NCI-H748 treated with DMSO at 0.1 percent for 48 hours (cell line): ENCODE measurements at places on chromosomes 11 and 22.

DNA sequence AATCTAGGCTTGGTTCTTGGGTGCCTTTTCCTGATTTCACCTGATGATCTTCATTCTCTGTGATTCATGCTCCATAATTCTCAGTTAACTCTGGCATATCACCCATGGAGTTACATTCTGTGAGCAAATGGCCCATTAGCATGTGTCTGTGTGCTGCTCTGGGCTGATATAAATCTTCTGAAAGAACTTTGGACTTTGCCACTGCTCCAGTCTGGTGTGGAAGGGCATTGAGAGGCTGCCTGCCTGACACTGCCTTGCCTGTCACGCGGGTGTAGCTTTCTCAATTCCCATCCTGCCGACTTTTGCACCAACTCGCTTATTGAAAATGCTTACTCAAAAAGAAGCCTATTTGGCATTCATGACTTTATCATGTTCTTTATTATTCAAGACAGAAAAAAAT is 42.2 kb downstream of the FAT3 start:
- DNase-seq, result no peak

GRCh38 chr11:34907934-34908593 is 8.1 kb downstream of the APIP start:
- DNase-seq, result no peak

GRCh38 chr11:86916330-86916729 is 38.9 kb downstream of the FZD4 start:
- DNase-seq, result no peak

GRCh38 chr11:123091506-123091905 is 29.6 kb upstream of the HSPA8 start:
- no peak for DNase-seq

GRCh38 chr11:86218125-86219084 is 26.1 kb upstream of the EED start:
- peak; percentile 36 for DNase-seq

- DNase-seq, result peak; percentile 83
These were observed 75.0 kb downstream of the JRKL start for GRCh38 chr11:96464700-96465307.

GRCh38 chr11:63764679-63765647 is 3.6 kb downstream of the ZFTA start:
- DNase-seq, result no peak

DNA sequence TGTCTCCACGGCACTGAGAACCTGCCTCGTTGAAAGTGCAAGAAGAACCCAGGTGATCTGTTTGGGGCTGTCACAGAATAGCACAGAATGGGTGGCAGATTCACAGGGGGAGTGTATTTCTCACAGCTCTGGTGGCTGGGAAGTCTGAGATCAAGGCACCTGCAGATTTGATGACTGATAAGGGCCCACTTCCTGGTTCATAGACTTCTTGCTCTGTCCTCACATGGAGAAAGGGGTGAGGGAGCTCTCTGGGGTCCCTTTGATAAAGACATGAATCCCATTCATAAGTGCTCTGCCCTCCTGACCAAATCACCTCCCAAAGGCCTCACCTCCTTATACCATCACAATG is 198.5 kb upstream of the SORL1-AS1 start:
- no peak for DNase-seq

- no peak for DNase-seq
These were observed 41.9 kb upstream of the KIRREL3 start for GRCh38 chr11:127042445-127042844.

- DNase-seq, result no peak
These were observed 487.0 kb downstream of the TBC1D22A start for GRCh38 chr22:47249370-47249928.

- DNase-seq, result no peak
These were observed 148.9 kb upstream of the CADM1 start for GRCh38 chr11:115653076-115653475.

DNA sequence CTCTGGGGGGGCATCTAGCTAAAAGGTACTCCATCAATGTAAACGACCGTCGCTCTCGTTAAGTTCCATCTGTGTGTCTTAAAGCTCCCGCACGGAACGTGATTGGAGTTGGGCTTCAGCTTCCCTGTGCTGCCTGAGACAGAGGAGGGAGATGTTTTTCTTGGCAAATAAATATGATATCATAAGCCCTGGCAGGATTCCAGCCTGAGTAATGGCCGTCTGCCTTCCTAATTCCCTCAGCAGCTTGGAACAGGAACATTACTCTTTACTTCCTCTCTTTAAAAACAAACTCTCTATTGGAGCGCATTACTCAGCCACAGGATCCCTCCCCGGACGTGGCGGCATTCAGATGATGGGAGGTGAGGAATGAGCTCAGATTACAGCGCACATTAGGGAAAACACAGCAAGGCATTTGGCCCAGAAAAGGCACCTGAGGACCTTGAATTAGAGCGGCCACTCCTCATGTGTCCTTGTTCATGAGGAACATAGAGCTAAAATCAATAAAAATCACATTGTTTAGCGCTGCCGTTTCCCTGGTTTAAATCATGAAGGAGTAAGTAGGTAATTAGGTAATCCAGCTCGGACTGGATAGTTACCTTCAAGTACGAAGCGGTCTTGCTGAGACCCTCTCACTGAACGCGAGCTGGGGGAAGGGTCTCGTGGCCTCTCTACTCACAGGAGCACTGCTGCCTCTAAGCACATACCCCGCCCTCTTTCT is 230.4 kb downstream of the ST3GAL4 start:
- DNase-seq, result peak; percentile 85

GRCh38 chr11:66183494-66184048 is 84.9 kb upstream of the RAB1B start:
- no peak for DNase-seq

- DNase-seq, result peak; percentile 44
These were observed 61.1 kb downstream of the ST3GAL4 start for GRCh38 chr11:126416542-126417090.

GRCh38 chr11:21783954-21784353 is 408.9 kb upstream of the ANO5 start:
- DNase-seq, result no peak

GRCh38 chr11:61603667-61604066 is 22.8 kb upstream of the SYT7 start:
- DNase-seq, result no peak

DNA sequence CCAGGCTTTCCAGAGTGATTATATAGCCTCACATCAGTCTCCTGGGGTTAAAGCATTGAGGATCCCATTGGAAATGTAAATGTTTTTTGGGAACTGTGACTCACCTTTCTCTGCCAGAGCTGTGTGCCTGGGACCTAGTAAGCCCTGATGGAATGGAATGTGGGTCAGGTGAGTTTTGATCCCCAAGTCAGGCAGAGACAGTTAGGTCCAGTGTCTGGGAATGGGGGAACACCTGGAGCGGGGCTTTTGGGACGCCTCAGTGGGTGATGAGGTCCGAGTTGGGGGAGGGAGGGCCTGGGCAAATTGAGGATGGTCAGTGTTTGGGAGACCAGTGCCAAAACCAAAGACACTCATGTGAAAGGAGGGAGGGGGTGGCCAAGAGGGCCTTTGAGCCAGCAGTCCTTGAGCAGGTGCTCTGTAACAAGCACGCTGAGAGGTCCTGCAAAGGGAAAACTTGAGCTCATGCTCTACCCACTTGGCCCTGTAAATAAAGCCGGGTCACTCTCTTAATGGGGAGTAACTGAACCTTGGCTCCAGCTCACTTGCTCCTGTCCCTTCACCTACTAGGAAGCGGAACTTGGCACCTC is 104.7 kb downstream of the NAV2 start:
- DNase-seq, result no peak

DNA sequence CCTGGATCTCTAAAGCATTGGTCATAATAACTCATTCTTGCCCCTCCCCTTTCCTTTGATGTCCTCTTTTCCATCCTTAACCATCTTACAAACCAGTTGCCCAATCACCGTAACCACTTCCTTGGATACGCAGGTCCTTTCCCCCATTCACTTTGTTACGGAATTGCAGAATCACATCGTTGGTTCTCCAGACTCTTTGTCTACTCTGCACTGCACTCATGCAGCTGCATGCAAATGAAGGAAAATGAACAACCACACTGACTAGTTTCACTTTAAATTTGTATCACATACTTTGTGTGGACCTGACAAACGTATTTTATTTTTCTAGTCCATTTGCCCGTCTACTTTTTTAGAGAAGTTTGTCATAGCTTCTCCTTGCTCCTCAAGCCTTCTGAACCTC is 69.9 kb downstream of the SLC5A12 start:
- no peak for DNase-seq

DNA sequence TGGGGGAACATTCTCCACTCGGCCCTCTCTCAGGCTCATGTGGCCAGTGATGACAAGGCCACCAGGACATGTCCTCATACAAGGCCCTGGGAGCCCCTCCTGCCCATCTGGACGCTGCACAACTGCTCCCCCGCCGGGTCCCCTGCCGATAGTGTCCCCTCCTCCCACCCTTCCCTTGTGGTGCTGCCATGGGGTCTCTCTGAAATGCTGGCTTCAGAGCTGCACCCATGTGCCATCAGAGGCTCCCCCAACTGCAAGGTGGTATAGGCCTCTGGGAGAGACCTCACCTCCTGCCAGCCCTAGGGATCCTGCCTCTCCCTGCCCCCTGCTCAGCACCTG is 113.0 kb downstream of the KCNQ1OT1 start:
- DNase-seq, result no peak

- peak; percentile 30 for DNase-seq
These were observed at the start of gene KCNQ1 for GRCh38 chr11:2444821-2445745. TSS of gene KCNQ1 (plus strand) at chr11:2445008. CDS start at chr11:2445099, 91 bp downstream.

DNA sequence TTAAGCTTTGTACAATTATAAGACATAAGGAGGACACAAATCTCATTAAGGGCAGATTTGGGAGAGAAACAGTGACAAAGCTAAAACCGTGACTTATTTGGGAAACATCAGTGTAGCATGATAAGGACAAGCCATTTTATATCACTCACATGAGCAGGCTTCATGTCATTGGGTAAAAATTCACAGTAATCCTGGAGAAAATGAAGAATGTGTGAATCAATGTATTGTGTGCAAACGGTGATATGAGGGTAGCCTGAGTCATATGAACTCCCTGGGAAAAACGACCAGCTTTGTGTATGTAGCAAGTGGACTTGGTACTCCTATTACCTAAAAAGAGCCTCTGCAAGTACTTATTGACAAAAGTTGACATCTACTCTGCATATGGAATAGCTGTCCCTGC is 6.0 kb upstream of the TRIM34 start:
- DNase-seq, result no peak

GRCh38 chr11:85464283-85464682 is 162.9 kb downstream of the DLG2 start:
- DNase-seq, result no peak

DNA sequence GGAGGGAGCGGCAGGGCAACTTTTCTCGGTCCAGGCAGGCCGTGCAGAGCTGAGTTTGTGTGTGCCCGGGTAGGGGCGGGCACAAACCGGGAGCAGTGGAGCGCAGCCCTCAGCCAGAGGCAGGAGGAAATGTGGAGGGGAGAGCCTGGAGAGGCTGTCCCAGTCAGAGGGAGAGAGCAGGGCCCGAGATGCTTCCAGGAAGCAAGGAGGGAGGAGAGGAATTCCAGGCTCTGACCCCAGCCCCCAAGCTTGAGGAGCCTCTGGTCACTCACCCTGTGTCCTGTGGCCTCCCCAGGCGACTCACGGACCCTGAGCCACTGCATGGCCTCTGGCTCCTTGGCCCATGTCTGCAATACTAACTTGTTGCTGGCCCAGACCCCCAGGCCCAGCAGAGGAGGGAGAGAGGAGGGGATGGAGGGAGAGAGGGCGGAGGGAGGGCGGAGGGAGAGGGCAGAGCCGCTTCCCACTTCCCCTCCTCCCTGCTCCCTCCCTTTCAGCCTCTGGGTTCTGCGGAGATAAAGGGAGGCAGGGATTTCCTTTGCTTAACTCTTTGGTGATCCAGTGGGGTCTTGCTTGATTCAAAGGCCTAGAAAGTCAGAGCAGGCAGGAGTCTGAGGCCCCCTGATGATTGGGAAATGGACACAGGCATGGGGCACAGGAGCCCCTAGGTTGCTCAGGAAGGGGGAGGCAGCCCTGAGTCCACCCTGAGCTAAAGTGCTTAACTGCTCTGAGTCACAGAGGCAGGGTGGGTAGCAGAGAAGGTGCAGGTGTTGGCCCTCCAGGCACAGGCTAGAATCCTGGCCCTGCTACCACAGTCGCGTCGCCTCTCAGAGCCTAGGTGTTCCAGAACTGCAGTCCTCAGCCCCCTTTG is at the start of gene C1QTNF6:
Gene C1QTNF6, minus strand, starts transcription at position 357 of the 871 bp plus-strand sequence. Its CDS starts 34 bp downstream, at position 323.
- no peak for DNase-seq

- no peak for DNase-seq
These were observed 273.5 kb upstream of the MPPED2 start for GRCh38 chr11:30859669-30860068.

- DNase-seq, result no peak
These were observed 99.7 kb upstream of the IGLL5 start for GRCh38 chr22:22787786-22788459.

- no peak for DNase-seq
These were observed 12.5 kb upstream of the MICALL1 start for GRCh38 chr22:37893583-37893983.

DNA sequence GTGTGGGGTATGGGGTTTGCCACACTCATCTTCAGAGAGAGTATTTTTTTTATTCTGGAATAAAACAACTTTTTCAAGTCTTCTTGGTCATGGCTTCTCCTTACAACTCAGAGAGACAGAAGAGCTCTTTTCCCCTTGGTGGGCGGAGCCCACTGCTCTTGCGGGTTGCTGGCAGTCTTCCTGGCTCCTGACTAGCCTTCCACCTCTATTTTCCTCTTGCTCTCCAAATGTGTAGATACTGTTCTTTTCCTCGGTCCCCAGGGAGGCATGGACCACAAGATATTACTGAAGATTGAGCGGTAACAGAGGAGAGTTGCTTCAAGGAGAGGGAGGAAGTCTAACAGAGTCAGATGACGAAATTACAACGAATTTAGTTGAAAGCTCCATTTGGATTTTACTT is 210.6 kb downstream of the NTM start:
- no peak for DNase-seq

- DNase-seq, result no peak
These were observed 121.3 kb upstream of the CADM1 start for GRCh38 chr11:115625502-115625901.

DNA sequence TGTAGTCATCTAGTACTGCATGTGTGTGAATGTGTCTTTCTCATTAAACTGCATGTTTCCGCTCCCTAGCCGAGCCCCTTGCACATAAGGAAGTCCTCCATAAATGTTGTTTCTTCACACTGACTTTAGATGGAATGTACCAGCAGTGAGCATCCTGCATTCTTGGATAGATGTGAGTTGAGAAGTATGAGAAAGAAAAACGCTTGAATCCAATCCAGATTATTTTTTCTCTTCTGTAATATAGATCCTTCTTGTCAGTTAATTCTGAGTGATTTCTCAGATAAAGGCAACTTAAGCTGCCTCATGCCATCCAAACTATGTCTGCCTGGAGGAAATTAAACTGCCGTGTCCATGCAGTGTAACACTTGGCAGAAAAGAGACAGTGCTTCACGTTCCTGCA is 268.1 kb upstream of the ISX start:
- DNase-seq, result no peak

DNA sequence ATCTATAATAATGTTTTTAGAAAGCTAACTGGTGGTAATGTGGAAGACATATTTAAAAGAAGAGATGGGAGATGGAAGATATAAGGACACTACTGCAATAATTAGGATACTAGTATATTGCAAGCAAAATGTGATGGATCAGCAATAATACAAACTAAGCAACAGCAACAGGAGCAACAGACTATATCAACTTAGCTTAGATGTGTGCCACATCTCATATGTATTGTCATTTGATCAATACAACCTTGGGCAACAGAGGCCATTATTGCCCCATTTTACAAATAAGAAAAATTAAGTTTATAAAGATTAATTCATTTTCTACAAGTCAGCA is 4.2 kb downstream of the FCHSD2 start:
- no peak for DNase-seq
